A673 (cell line): ENCODE measurements at places on chromosomes 5 and 9.

DNA sequence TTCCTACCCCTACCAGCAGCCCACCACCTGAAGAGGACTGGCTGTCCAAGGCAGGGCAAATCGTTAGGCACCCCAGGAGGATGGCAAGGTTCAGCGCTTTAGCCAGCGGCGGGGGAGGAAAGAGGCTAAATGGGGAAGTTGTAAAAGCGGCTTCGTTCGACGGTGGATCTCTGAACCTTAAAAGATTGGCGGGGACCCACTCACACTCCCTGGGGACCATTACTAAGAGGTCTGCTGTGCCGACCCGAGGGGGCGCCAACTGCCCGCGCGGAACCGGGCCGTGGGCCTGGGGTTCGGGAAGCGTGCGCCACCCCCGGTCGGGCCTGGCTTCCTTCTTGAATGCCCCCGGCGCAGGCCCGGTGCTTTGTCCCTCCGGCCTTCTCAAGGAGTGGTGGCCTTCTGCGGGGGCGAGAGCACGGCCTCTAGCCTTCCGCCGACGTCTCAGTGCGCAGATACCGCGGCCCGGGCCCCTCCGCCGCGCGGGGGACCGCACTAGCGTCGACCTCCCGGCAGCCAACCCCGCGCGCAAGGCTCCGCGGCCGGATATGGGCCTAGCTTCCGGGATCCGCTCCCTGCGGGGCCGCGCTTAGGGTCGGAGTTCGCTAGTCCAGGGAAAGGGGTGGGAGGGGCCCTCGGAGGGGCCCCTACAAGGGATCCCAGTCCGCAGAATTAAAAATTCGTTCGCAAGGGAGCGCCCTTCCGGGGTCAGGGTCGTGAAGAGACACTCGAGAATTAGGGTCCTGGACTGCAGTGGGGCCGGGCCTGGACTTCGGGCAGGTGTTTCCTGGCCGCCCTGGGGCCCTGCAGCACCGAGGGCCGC lies 10.5 kb downstream of the NR2F1-AS1 start:
- DNase-seq: no peak

DNA sequence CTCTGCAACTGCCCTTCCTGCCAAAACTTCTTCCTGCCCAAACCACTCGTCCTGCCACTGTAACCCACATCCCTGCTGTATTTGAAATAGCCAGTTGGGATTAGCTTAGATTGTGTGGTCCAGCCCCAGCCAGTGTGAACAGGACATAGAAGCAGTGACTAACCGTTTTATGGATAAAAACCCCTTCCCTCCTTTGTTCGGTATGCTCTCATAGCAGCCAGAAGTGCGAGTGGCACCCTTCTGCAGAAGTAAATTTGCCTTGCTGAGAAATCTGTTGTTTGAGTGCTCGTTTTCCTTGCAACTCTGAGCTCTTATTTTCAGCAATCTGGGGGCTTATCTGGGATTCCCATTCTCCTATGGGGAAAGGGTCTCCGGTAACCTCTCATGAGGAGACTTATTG lies 470.0 kb downstream of the PRDM9 start:
- DNase-seq: no peak

- no peak for DNase-seq
Measured at GRCh38 chr5:160293901-160294561, 18.3 kb downstream of the CCNJL start.

GRCh38 chr5:150256410-150257064 lies 33.0 kb downstream of the CAMK2A start:
- DNase-seq: no peak

DNA sequence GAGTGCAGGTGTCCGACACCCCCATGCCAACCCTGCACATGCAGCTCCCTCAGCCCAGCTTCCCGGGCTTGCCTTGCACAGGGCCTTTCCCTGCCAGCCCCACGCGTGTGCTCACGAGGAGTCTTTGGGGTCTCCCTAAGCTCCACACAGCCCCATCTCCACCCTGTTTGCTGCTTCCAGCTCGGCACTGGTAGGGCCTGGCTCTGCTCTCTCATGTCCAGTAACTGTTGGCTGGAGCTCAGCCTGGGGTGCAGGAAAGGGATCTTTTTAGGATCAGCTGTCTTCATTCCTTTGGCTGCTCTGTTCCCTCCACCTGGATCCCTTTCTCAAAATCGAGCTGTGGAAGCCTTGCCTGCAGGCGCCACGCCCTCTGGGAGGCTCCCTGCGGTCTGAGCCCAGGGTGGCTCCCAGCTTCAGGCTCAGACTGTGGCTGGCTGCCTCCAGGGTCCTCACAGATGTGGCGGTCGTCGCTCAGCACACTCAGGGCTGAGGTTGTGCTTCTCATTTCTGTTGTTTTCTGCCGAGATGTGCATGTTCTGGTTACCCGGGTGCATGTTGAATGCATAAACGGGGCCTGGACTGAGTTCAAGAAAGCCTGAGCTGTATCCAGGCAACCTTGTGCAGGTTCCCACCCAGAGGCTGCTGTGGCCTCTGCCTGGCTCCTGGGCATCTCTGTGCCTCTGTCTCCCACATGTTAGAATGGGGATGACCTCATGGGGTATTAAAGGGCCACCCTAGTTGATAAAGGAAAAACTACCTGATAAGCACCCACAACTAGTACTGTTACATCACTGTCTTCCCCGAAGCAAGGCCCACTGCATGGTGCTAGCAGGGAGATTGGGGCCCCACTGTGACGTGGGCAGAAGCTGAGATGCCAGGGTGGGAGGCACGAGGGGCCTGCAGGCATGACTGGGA lies 4.3 kb downstream of the CACNA1B start:
- DNase-seq: no peak

DNA sequence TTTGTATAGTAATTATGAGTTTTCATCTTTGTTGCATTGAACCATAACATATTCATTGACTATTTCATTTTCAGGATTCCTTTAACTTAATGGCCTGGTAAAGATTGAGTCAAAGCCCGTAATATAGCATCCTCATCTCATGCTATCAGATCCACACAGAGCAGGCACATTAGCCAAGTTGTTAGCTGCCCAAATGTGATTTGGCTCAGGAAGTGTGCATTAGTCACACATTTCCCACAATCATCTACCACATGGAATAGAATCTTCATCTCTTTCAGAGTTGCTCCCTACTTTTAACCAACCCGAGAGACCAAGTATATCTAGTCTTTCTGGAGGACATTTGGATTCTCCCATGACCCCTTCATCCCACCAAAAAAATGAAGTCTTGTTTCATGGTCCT lies 481.0 kb upstream of the PTGER4 start:
- peak; percentile 86 for DNase-seq

GRCh38 chr5:308672-309271 lies 12.7 kb upstream of the AHRR start:
- peak; percentile 32 for DNase-seq

GRCh38 chr5:41508696-41509398 lies 1.6 kb downstream of the PLCXD3 start:
- DNase-seq: no peak

DNA sequence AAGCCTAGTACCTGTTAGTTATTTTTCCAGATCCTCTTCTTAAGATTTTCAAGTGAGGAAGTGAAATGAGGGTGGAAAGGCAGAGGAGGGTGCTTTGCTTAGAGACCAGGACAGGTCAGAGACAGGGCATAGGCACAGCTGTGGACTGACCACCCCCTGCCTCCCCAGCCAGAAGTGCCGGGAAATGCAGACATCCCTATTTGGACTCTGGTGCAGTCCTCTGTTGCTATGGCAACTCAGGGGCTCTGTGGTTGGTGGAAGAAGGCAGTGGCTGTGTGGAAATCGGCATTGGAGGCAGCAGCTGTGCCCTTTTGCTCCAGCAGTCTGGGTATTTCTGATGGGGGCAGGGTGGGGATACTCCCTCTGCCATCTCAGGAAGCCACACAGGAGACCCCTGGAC lies 43.3 kb upstream of the NDFIP1 start:
- no peak for DNase-seq

- DNase-seq: no peak
Measured at GRCh38 chr9:25936031-25936430, 257.8 kb upstream of the TUSC1 start.

DNA sequence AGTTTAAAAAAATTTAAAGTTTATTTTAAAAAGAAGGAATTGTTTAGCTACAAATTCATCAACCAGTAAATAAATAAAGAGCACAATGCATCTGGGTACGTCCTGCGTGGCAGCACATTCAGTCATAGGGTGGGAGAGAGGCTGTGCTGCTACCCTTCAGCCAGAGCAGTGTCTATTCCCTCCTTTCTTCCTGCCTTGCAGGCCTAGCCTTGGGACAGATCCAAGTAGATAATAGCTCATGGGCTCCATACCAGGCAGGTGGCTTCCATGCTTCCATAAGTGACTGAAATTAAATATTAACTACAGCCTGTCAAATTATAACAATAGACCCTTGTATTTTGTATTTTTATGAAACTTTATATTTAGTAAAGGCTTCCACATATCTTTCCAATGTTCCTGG lies 408.3 kb upstream of the RGMB start:
- no peak for DNase-seq

GRCh38 chr5:177269976-177270375 lies 33.5 kb downstream of the RAB24 start:
- no peak for DNase-seq

DNA sequence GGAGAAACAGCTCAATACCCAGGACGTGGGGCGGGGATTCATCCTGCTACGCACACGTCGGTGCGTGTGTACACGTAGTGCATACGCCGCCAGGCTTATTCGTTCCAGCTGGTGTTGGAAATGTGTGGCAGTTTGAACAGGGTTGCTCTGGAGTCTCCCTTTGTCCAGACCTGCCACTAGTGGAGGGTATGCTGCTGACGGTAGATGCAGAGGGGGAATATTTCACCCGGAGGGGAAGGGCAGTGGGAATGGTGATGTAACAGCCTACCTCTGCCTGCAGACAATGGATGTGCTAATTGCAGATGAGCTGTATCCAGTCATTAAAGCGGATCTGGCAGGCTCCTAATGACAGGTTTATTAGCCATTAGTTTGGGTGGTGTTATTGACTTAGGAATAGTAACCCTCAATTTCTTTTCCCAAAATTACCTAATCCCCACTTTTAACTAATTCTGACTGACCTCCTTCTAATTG lies 142.7 kb downstream of the PAX5 start:
- DNase-seq: no peak

DNA sequence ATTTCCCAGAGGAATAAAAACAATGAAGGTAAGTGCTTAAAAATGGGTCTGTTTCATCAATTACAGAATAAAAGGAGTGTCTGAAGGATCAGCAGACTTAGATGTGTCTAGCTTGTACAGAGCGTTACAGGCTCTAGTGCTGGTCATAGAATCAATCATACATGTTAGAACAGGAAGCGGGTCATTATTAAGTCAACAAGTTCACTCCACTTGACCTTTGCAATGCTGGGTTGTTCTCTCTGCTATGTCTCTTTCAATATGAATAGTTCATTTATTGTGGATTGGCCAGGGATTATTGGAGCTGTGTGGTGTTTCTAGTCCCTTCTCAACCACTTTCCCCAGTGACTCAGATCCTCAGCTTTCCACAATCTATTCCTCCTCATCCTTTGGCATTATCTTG lies 20.7 kb upstream of the EGFLAM start:
- DNase-seq: no peak
